CD4-positive, alpha-beta T cell treated with Interleukin-17A for 4 hours (primary cell): ENCODE measurements at places on chromosomes 11 and 22.

GRCh38 chr11:46916286-46917108 lies 1.9 kb downstream of the LRP4 start:
- peak; percentile 26 for DNase-seq

DNA sequence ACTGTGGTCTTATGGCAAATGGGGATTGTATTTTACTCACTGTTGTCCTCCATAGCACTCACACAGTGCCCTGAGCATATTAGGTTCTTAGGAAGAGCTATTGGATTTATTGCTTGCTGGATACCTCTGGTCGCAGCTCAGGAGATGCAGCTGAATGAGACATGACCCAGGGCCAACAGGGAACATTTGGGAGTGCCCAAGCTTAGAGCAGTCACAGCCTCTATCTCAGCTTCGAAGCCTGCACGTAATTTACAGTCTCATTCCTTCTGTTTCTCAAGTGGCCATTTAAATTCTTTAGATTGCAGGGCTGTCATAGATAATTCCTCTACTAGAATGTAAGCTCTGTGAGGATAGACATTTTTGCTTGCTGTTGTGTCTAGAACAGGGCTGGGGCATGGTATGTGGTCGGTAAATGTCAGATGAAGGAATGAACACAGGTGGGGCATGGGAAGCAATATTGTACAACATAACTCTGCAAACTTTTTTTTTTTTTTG lies 192.8 kb downstream of the GRIK4 start:
- DNase-seq = no peak

- DNase-seq = no peak
Measured at GRCh38 chr11:46069595-46069994, 51.7 kb downstream of the PHF21A start.

GRCh38 chr11:125165111-125165842 lies 726 bp downstream of the PKNOX2 start:
- peak; percentile 17 for DNase-seq

DNA sequence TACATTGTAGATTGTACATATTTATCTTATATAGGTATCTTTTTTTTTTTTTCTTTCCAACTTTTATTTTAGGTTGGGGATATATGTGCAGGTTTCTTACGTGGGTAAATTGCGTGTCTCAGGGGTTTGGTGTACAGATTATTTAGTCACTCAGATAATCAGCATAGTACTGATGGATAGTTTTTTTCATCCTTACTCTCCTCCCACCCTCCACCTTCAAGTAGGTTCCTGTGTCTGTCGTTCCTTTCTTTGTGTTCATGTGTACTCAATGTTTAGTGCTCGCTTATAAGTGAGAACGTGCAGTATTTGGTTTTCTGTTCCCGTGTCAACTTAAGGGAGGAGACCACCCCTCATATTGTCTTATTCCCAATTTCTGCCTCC lies 9.6 kb downstream of the C11orf96 start:
- no peak for DNase-seq

DNA sequence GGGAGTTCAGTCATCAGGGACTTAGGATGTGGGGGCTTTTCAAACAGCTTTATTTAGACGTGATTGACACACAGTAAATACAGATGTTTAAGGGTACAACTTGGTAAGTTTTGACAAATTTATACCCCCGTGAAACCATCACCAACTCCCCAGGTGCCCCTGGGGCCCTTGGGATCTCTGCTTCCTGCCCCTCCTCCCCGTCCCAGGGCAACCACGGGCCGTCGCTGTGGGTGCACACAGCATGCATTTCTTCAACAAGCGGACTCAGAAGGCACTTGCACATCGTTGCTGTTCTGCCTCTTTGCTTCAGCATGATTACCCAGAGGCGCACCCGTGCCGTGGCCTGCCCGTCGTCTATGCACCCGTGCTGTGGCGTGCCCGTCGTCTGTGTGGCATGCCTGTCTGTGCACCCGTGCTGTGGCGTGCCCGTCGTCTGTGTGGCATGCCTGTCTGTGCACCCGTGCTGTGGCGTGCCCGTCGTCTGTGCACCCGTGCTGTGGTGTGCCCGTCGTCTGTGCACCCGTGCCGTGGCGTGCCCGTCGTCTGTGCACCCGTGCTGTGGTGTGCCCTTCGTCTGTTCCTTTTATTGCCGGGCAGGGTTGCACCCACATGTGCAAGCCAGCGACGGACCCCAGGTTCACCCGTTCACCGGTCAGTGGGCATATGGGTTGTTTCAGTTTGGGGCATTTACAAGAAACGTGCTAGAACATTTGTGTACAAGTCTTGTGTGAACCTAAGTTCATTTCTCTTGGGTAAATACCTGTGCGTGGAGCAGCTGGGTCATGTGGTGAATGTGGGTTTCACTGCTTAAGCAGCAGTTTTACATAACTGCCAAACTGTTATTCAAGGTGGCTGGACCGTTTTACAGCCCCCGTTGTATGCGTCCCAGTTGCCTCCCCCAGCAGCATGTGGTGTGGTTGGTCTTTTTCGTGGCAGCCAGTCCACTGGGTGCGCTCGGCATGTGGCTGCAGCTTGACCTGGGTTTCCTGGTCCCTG lies 8.3 kb downstream of the CD81 start:
- DNase-seq = no peak

DNA sequence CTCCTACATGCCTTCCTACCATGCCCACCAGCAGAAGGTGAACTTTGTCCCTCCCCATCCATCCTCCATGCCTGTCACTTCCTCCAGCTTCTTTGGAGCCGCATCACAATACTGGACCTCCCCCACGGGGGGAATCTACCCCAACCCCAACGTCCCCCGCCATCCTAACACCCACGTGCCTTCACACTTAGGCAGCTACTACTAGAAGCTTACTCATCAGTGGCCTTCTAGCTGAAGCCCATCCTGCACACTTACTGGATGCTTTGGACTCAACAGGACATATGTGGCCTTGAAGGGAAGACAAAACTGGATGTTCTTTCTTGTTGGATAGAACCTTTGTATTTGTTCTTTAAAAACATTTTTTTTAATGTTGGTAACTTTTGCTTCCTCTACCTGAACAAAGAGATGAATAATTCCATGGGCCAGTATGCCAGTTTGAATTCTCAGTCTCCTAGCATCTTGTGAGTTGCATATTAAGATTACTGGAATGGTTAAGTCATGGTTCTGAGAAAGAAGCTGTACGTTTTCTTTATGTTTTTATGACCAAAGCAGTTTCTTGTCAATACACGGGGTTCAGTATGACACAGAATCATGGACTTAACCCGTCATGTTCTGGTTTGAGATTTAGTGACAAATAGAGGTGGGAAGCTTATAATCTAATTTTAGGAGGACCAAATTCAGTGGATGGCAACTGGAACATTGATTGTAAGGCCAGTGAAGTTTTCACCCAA lies 56.1 kb downstream of the KCNJ1 start:
- no peak for DNase-seq
